ENCODE measurements at places on chromosomes 13 and 19.

GRCh38 chr19:43461303-43461702, 4.1 kb downstream of the LYPD3 start:
- DNase-seq: no peak

DNA sequence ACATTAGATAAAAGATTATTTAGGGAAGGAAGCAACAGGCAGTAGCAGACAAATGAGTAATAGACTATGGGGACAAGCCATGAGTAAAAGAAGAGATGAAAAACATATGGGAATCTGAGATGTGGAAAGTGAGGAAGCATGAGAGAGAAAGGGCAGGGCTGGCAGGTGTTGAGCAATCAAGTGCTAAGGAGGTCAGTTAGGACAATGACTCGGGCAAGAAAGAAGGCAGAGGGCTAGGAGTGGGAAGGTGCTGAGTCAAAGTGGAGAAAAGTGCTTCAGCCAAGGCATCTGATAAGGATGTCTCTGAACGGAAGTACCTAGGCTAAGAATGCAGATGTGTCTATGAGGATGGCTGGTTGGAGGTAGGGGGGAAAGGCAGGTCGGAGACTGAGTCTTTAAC, 291.9 kb upstream of the HTR2A start:
- DNase-seq: no peak

GRCh38 chr13:43077906-43078305, 54.5 kb downstream of the DNAJC15 start:
- no peak for DNase-seq

GRCh38 chr19:17080440-17080801, 4.8 kb downstream of the MYO9B start:
- no peak for DNase-seq

- no peak for DNase-seq
These were observed 2.8 kb upstream of the FCGBP start for GRCh38 chr19:39937094-39937720.

DNA sequence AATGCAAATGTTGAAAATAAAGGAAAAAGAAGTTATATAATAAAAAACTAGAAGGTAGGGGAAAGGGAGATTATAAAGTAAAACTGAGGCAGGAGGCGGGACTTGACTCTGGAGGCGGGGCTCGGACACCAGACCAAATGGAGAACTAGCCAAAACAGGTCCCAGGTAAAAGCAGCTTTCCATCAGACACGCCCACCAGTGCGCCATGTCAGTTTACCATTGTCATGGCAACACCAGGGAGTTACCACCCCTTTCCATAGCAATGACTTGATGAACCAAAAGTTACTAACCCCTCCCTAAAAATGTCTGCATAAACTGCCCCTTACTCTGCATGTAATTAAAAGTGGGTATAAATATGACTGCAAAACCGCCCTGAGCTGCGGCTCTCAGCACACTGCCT, 70.9 kb downstream of the PEPD start:
- no peak for DNase-seq

DNA sequence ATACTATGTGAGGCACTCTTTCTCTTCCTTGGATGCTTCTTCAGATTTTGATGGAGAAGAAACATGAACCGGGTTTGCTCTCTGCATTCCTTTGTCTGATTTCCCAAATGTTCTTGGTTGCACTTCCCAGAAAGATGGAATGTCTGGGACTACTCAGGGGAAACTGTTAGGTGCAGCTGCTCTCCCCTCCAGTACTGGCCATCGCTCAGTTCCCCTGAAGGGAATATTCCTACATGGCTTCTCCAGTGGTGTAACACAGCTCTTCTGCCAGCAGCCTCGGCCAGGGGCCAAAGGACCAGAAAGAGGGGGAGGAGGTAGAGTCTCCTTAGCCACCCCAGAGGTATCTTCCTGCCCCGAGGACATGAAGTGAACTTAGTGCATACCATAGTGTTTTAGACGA, 33.5 kb upstream of the SPRY2 start:
- DNase-seq: no peak
